Dermis blood vessel endothelial cell (primary cell): ENCODE measurements at places on chromosomes 6 and 20. TPM values are rescaled to one million over a fixed set of nuclear protein-coding genes. Genes with fewer than 3 reads are reported as not detected.

- DNase-seq, result no peak
Measured at GRCh38 chr6:110366256-110366655, 8.1 kb upstream of the METTL24 start.

DNA sequence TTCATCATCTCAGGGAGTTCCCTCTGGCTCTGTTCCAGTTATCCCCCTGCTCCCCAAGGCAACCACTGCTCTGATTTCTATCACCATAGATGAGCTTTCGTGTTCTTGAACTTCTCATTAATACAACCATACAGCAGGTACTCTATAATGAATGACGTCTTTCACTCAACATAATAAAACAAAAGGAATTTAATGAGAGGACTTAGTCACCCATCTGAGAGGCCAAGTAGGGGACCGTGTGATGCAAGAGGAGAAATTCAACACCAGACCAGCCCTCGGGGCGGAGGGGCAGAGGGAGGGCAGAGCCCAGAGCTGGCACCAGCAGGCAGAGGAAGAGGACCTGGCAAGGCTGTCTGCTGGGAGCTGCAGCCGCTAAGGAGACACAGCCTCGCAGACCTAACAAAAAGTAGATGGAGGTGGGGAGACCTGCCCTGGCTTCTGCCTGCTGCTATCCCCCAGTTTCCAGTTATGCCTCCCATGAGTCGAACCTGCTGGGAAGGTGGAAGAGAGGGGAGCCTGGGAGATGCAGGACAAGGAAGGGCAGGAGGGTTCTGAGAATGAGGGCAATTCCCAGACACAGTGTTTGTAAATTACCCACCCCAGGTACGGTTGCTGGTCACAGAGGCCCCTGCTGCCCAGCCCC, 13.8 kb downstream of the CCN5 start:
- DNase-seq, result peak; percentile 85

- no peak for DNase-seq
Measured at GRCh38 chr6:51137777-51138176, 319.1 kb downstream of the TFAP2B start.

The MYLK2 gene
- 8.5 and 8.7 TPM in 2 replicates for total RNA-seq

The ADTRP gene
- total RNA-seq, result 0.47 and 0.85 TPM in 2 replicates

DNA sequence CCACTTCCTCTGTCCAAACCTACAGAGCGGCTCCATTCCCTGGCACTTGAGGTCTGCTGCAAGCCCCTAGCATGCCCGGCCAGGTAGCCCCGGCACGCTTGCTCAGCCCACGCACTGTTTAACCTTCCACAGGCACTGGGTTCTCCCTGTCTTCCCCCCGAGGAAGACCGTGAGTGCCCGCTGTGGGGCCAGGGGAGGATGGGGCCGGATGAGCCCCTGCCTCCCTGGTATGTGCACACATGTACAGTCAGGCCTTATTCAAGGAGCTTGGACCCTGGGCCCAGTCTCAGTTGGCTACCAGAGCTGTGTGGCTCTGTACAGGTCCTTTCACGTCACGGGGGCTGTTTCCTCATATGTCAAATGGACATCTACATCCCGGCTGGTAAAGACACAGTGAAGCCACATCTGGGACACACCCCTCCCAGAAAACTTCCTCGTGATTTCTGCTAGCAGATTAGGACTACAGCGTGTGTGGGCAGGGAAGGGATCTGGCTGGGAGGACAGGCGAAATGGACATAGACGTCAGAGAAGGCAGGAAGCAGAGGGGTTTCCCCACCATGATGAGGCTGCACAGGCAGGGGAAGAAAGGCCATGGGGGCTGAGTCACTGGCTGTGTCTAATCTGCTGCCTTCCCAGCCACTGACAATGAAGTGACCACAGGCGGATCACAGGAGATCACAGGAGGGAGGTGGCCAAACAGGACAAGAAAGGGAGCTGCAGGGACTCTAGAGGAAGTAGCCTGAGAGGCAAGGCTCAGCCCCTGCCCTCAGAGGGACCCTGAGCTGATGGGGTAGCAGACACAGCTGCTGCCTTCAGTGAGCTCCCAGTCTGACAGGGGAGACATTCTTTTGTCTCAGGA, 62.9 kb downstream of the MRPL14 start:
- peak; percentile 93 for DNase-seq

The BHLHE23 gene
- not detected in 2 replicates for total RNA-seq

DNA sequence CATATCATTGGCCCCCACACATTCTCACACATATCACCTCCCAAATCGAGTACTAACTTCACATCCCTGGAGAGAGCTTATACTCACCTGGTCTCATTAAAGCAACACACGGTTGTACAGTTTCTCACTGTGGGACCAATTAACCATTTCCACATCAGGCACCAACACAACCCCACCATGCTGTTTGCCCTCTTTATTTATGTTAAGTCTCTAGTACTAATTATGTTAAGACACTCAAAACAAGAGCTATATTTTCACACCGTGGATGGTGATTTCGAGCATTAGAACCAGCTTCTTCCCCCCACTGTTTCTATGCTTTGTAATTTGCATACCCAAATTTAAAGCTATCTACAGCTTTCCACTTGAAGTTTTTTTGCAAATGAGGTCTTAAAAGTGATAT, 6.3 kb downstream of the SCML4 start:
- no peak for DNase-seq

GRCh38 chr6:108686896-108687295, 126.2 kb downstream of the FOXO3 start:
- DNase-seq, result no peak

GRCh38 chr6:117706504-117706903, 31.2 kb downstream of the NUS1 start:
- DNase-seq, result no peak

DNA sequence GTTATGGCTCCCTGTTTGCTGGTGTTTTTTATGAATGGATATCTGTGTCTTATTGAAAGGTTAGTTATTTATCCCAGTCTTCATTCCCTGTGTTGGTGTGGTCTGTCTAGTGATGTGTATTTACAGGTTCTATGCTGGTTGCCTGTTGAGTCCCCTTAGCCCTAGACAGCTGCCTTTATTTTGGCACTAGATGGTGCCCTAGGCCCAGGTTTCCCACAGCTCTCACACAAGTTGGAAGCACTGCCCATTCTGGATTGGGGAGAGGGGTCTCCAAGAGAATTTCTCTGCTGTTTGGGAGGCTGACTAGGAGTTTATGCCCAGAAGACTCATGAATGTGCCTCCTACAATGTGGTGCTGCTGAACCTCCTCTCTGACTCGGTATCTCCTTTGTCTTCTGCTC, 12.4 kb downstream of the GRM1 start:
- DNase-seq, result peak; percentile 74

- DNase-seq, result peak; percentile 78
Measured at GRCh38 chr20:50303573-50304500, 113.2 kb downstream of the CEBPB start.

DNA sequence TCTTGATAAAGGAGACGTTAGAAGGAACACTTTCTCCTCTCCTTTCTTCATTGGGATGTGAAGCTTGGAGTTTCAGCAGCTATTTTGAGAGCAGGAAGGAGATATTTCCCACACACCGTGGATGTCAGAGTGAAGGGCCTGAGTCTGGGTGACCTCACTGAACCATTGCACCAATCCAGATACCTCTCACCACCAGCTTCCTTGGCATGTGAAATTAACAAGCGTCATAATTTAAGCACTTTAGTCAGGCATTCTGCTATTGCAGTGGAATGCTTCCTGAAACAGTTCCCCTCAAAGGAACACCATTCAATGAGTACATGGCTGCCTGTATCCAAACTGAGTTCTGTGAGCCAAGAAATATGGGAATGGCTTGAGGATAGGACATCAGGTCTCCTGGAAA, 83.7 kb downstream of the CHMP4B start:
- DNase-seq, result no peak

The PTCHD4 gene
- total RNA-seq, result 6.1 and 9.7 TPM in 2 replicates

- peak; percentile 87 for DNase-seq
Measured at GRCh38 chr6:131979515-131980337, 28.6 kb upstream of the CCN2 start.

The CSNK2B gene
- total RNA-seq, result 111 and 116 TPM in 2 replicates

The RRP36 gene
- 100 and 147 TPM in 2 replicates for total RNA-seq

- no peak for DNase-seq
Measured at GRCh38 chr6:160355001-160355400, 6.8 kb downstream of the SLC22A3 start.

The WFDC10B gene
- not detected in 2 replicates for total RNA-seq

GRCh38 chr6:16136091-16136490, 7.2 kb downstream of the MYLIP start:
- DNase-seq, result no peak

The EDN1 gene
- 247 and 438 TPM in 2 replicates for total RNA-seq

DNA sequence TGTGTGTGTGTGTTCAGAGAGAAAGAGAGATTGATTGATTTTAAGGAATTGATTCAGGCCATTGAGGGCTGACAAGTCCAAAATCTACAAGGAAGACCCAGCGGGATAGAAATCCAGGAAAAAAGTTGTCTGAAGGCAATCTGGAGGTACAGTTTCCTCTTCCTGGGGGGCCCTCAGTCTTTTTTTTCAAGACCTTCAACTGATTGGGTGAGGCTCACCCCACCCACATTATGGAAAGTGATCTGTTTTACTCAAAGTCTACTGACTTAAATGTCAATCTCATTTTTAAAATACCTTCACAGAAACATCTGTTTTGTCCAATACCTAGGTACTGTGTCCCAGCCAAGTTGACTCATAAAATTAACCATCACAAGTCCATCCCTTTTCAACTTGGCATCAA, 243.0 kb upstream of the PLN start:
- no peak for DNase-seq
